ENCODE measurements at places on chromosomes 16 and 17.
A peak's percentile ranks its signal among the peaks of the same experiment; 100 is the strongest.

DNA sequence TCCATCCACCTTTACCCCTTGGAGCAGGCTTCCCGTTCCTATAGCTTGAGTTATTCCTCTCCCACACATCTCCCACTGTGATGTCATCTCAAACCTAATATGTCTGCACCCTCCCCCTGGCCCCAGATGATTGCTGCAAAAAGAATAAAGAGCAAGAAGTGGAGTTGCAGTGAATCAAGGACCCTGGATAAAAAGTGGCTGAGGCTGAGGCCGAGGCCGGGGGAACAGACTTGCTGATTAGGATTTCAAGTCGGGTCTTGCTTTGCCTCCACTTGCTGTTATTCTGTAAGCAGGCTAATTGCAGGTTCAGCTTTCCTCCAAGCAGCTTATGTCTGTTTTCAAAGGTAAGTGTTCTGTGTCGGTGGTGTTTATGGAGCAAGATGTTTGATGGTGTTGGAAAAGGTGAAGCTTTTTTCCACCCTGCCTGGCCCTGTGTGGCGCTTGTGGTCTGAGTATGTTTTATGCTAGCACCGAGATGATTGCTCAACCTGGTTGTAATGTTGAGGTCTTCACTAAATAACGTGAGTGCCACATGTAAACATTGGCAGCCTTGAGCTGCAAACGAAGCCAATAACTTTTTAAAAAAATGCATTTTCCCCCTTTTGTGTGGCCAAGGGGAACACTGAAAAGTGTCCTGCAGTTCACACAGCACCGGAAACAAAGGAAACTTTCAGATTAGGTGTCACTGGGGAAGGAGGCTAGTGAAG is 15.4 kb downstream of the HS3ST3B1 start:
- DNase-seq: no peak

- DNase-seq: no peak
Measured at GRCh38 chr17:31743797-31744196, 115.2 kb downstream of the COPRS start.

DNA sequence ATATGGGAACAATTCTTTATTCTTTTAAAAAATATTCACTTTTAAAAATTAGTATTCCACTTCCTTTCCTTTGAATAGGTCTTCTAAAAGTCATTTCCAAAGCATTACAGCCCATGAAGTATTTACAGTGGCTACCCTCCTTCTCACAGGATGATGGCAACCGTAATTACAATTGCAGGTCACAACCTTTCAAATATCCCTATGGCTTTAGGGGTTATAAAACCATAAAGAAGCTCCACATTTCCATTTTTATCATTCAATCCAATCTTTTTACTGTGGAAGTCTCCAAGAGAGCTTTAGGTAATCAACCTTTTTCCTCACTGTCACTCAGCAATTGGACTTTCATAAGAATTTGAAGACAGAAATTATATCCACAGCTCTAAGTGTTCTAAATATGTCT is 488.9 kb upstream of the CA10 start:
- DNase-seq: no peak

GRCh38 chr16:16131204-16131603 is 92.1 kb downstream of the ABCC6 start:
- no peak for DNase-seq

DNA sequence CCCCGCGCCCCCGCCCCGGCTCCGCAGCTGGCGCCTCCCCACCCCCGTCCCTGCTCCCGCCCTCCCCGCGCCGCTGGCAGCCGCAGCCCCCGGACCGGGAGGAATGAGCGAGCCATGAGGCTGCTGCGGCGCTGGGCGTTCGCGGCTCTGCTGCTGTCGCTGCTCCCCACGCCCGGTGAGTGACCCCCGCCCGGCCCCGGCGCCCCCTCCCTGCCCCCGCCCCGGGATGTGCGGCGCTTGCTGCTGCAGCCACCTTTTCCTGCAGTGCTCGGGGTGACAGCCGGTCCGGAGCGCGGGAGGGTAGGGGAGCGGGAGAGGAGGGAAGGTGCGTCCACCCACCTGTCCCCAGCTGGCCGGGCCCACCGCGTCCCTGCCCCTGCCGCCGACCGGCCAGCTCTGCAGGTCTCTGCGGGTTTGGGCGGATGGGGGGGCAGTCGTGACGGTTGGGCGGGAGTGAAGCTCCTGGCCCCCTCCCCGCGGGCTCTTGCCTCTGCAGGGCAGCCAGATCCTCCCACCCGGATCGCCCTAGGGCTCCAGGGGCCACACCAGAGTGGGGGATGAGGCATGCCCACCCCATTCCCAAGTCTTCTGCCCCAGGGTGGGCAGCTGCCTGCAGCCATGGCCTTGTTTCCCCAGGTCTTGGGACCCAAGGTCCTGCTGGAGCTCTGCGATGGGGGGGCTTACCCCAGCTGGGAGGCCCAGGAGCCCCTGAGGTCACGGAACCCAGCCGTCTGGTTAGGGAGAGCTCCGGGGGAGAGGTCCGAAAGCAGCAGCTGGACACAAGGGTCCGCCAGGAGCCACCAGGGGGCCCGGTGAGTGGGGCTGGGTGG is 513 bp downstream of the ADAM11 start:
- peak; percentile 13 for DNase-seq

DNA sequence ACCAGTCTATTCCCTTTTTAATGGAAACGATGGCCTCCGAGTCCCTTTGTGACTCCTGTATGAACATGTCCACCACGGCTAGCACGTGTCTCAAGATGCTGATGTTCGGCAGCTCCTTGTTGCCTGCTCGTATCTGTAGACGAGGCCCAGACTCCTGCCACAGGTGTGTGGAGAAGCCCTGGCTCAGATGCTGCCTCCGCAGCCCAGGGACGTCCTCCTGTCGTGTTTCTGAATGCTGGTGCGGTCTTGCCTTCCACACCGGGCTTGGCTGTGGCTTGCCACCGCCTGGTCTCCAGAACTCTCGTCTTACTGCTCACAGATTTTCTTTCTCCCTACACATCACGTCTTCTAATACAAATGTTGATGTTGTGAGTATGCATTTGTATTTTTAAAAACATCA is 17.0 kb downstream of the FOXF1 start:
- no peak for DNase-seq

DNA sequence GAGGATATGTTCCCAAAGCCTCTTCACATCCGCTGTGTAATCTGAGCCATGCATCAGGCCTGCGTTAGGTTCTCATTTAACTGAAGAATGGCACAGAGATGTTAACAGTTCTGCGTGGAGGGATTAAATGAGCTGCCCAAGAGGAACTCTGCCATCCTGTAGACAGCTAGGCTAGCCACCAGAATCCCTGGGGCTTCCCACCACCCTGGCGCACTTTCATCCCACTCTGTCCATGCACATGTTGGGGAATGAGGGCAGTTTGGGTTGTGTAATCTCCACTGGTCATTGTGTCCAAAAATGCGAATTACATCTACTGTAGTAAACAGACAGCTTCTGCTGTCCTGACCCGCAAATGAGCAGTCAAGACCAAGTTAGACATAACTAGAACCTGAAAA is 1.0 kb upstream of the GLG1 start:
- no peak for DNase-seq

- DNase-seq: no peak
Measured at GRCh38 chr17:16470265-16470664, 21.7 kb downstream of the LRRC75A start.

DNA sequence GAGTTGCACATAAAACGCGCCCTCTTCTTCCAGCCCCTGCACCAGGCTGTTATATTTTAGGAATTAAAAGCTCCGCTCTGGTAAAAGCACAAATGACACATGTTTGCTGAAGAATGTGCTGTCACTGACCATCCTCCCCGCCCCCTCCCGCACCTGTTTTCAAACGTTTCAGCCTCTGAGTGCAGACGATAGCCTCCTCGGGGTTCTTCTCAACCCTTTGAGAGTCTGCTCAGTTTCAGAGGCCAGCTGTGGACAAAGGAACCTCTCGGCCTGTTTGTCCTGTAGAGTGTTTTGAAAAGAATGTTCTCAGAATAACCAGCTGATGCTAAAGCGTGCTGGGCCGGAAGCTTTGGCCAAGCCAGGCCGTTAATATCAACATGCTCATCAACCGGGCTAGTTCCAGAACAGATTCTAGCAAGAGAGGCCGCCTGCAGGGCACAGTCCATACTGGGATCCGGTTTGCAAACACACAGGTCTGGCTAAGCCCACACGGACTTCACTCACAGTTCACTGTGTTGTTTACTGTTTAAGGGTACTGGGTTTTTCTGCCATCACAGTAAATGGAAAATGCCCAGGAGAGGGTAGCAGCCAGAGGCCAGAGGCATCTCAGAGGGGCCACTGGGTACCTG is 6.4 kb upstream of the CACNG4 start:
- no peak for DNase-seq
